ENCODE measurements at places on chromosomes 5 and 9.

DNA sequence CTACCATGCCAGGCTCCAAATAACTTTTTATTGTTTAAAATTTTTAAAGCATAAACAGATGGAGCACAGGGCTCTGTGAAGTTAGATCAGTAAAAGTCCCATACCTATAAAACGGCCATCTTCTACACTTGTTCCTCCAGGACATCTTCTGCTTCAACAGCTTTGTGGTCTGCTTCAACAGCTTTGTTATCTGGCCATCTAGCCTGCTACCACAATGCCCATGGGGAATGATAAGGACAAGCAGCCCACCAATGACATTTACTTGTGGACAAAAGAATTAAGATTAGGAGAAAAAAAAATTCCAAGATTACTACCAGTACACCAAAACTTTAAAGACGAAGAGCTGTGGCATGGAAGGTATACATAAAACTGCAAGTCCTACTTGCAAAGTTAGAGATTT is 2.2 kb upstream of the VPS13A start:
- no peak for DNase-seq

GRCh38 chr5:179208706-179209358 is 136.4 kb downstream of the ADAMTS2 start:
- no peak for DNase-seq

GRCh38 chr5:55222985-55223811 is 3.9 kb downstream of the MCIDAS start:
- DNase-seq, result no peak

DNA sequence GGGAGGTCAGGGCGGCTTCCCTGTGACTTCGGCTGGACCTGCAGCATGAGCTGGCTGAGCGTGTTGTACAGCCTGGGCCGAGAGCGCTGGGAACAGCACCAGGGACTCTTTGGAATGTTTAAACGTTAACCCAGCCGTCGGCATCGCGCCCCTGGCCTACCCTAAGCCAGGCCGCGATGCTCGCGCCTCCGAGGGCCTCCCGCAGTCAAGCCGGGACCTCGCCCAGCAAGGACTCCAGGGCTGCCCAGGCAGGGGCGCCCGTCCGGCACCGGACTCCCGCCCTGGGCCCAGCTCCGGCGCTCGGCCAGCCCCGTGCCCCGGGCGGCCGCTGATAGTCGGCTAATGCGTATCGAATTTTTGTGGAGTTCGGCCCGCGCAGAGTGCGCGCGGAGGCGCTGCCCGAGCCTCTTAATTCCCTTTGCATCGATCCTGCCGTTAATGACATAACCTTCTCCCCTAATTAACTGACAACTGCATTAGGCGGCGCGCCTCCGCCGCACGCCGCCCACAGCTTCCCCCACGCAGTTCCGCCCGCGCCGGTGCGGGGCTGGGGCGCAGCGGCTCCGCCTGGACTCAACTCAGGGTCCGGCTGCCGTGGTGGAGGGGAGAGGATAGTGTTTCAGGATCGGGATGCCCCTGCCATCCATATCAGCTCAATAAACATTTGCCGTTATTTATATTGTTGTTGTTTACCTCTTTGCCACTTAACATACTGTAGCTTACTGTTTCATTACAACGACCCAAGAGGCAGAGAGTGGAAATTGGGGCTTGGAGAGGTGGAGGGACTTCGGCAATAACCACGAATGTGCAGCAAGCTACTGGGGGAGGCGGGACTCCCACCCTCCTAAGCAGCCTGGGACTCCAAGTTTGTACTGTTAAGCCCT is 28.8 kb upstream of the CDC23 start:
- DNase-seq, result no peak

- no peak for DNase-seq
Observed at GRCh38 chr5:119631660-119632059, 2.3 kb downstream of the FAM170A start.

DNA sequence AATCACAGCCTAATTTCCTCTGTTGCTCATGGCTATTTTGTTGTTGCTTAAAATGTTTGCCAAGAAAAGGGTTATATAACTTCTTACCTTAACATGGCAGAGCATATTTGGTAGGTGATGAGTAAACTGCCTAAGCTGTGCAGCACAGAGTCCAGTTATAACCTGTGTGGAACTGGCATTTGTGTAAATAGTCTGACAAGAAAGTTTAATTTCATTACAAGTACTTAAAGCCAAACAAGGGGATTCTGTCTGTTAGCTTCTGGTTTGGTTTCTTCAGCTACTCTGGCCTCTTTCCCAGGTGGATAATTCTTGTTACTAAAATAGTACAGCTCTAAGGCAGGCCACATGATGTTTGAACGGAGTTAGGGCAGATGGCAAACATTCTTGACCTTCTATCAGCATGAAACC is 72.2 kb downstream of the PTCD2 start:
- DNase-seq, result no peak
